Right lobe of liver (tissue), 6 donors: ENCODE measurements at places on chromosomes 7 and 10.

DNA sequence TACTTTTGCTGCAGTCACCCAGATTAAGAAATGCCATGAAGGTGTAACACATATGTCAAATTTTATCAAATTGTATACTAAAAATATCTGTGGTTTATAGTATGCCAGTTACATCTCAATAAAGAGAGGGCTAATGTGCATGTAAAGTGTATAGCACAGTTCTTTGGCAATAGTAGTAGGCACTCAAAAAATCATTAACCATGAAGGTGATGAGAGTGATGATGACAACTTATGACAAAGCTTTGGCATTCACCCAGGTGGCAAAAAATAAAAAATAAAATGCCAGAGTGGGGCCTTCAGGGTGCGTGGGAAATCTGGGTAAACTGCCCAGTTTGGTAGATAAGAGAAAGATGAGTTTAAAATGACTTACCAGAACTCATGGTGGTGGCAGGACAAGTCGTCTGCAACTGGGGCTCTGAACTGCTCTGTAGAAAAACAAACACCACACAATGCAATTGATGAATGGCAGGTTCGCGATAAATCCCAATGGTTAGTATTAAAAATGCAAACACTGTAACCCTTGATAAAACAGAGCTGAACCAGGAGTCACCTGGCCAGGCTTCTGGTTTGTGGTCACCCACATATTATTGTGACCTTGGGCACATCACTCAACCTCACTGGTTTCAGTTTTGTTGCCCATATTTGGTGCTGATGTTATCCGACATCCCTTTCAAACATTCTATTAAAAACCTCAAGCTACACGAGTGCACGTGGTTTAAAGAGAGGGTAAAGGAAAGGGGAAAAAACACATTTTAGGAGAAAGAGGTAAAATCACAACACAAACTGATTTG lies 120.2 kb downstream of the SORBS1 start:
- no peak for DNase-seq
- no peaks in the 10 kb centered on the region for H3K4me1 ChIP-seq
- no peaks in the 10 kb centered on the region for H3K27me3 ChIP-seq
- H3K36me3 ChIP-seq: peaks cover 6% of the 10 kb centered on the region
- no peak overlapping the region for H3K4me3 ChIP-seq

GRCh38 chr7:29892231-29892630 lies 85.9 kb downstream of the WIPF3 start:
- no peak overlapping the region for H3K4me3 ChIP-seq
- DNase-seq: no peak
- H3K27me3 ChIP-seq: no peaks in the 10 kb centered on the region
- H3K36me3 ChIP-seq: no peaks in the 10 kb centered on the region
- no peaks in the 10 kb centered on the region for H3K4me1 ChIP-seq

GRCh38 chr10:34581801-34582532 lies 233.1 kb downstream of the PARD3 start:
- H3K27ac ChIP-seq: no peak overlapping the region
- no peak overlapping the region for H3K4me3 ChIP-seq
- H3K36me3 ChIP-seq: no peaks in the 10 kb centered on the region
- no peak for DNase-seq
- H3K27me3 ChIP-seq: no peaks in the 10 kb centered on the region
- H3K4me1 ChIP-seq: peaks cover 29% of the 10 kb centered on the region

GRCh38 chr10:3828404-3829155 lies 43.6 kb upstream of the KLF6 start:
- no peaks in the 10 kb centered on the region for H3K4me1 ChIP-seq
- no peaks in the 10 kb centered on the region for H3K27me3 ChIP-seq
- peak overlapping the region; percentile 8 for H3K4me3 ChIP-seq
- no peak for DNase-seq
- H3K36me3 ChIP-seq: no peaks in the 10 kb centered on the region

DNA sequence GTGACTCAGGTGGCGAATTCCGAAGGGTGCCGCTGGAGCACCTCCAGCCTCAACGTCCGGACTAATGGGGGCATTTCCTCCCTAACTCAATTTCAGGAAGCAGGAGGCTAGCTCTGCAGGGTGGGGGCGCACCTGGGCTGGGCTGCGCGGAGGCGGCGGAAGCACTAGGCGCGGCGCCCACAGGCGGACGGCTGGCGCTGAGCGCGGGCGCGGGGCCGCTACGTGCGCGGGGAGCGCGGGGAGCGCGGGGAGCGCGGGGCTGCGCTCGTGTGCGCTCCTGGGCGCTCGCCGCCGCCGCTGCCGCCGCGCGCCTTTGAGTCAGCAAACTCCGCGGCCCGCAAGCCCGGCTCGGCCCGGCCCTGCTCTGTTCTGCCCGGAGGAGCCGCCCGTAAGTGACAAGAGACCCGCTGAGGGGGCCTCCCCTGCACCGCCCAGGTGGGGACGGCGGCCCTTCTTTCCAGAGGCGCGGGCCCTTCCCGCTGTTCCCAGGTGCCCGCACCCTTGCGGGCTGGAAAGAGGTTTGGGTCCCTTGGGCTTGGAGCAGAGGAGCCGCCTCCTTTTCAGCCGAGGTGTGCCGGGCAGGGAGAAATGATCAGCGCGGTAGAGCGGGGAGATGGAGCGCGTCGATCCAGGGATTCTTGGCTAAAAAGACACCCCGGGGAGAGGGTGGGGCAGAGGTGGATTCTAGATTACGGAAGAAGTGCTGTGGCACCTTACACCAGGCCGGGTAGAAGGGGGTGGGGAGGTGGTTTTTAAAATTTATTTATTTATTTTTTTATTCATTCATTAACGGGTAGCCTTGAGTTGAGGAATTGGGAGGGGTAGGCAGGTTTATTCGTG lies at the start of gene SNX10:
SNX10 (plus strand) TSS at position 164 of the 840 bp plus-strand sequence. CDS start 54,581 bp downstream, outside the sequence.
- H3K27ac ChIP-seq: peak within 1 kb of the TSS; percentile 75
- no peaks in the 10 kb centered on the region for H3K27me3 ChIP-seq
- DNase-seq: peak; percentile 84
- peak within 1 kb of the TSS; percentile 65 for H3K4me3 ChIP-seq
- no peaks in the 10 kb centered on the region for H3K4me1 ChIP-seq

GRCh38 chr7:106827626-106828025 lies 37.5 kb upstream of the PIK3CG start:
- no peak overlapping the region for H3K27ac ChIP-seq
- DNase-seq: no peak
- H3K4me1 ChIP-seq: no peaks in the 10 kb centered on the region
- no peak overlapping the region for H3K4me3 ChIP-seq

GRCh38 chr7:92647011-92647625 lies 56.9 kb upstream of the FAM133B start:
- H3K27me3 ChIP-seq: no peaks in the 10 kb centered on the region
- H3K4me1 ChIP-seq: no peaks in the 10 kb centered on the region
- no peak overlapping the region for H3K4me3 ChIP-seq
- no peak for DNase-seq
- H3K27ac ChIP-seq: no peak overlapping the region

GRCh38 chr10:30455816-30456215 lies 21.8 kb downstream of the MAP3K8 start:
- H3K27me3 ChIP-seq: no peaks in the 10 kb centered on the region
- H3K4me1 ChIP-seq: no peaks in the 10 kb centered on the region
- no peak for DNase-seq
- H3K27ac ChIP-seq: peak overlapping the region; percentile 4

- no peaks in the 10 kb centered on the region for H3K27me3 ChIP-seq
- no peak for DNase-seq
- no peaks in the 10 kb centered on the region for H3K36me3 ChIP-seq
- H3K4me1 ChIP-seq: peaks cover 2% of the 10 kb centered on the region
Measured at GRCh38 chr7:37028909-37029440, 304.7 kb upstream of the AOAH start.

- H3K36me3 ChIP-seq: no peaks in the 10 kb centered on the region
- no peak overlapping the region for H3K27ac ChIP-seq
- no peak for DNase-seq
Measured at GRCh38 chr10:2963889-2964631, 103.3 kb upstream of the PFKP start.

DNA sequence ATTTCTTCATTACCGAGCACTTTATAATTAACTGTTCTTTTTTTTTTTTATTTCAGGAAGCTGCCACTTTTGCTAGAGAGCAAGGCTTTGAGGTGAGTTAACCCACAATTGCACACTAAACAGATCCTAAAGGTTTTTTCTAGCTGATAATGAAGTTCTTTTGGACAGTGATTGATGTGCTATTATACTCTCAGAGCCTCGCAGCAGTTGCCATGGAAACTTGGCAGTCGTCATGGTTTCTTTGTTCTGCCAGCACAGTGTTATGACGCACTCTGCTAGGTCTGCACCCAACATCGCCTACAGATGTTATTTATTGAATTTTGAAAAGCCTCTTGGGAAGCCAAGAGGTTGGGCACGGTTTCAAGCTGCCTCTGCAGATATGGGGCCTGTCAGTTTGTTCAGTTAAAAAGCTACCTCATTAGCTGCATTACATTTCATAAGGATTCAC lies 237.2 kb upstream of the KAT6B start:
- peak; percentile 86 for DNase-seq
- no peaks in the 10 kb centered on the region for H3K36me3 ChIP-seq
- H3K4me3 ChIP-seq: no peak overlapping the region
- peaks cover 36% of the 10 kb centered on the region for H3K4me1 ChIP-seq
- peak overlapping the region; percentile 86 for H3K27ac ChIP-seq

- H3K27ac ChIP-seq: no peak overlapping the region
- no peaks in the 10 kb centered on the region for H3K36me3 ChIP-seq
- no peak overlapping the region for H3K4me3 ChIP-seq
- H3K4me1 ChIP-seq: no peaks in the 10 kb centered on the region
Measured at GRCh38 chr10:118870467-118871243, 115.9 kb upstream of the CACUL1 start.

DNA sequence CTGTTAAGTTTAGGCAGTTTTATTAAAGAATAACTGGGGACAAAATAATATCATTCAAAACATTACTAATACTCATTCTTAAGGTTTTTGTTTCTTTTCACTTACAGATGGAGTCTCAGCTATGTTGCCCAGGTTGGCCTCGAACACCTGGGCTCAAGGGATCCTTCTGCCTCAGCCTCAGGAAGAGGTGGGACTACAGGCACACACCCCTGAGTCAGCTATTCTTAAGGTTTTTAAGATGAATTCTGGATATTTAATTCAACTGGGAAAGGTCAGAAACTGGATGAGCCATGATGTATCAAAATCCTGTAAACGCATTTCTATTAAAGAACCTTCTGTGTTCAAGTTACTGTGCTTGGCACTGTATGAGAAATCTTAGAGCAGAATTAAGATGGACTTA lies 3.5 kb downstream of the OAT start:
- H3K27me3 ChIP-seq: no peaks in the 10 kb centered on the region
- no peaks in the 10 kb centered on the region for H3K4me1 ChIP-seq
- no peak overlapping the region for H3K27ac ChIP-seq
- DNase-seq: no peak
- H3K36me3 ChIP-seq: no peaks in the 10 kb centered on the region
- no peak overlapping the region for H3K4me3 ChIP-seq

DNA sequence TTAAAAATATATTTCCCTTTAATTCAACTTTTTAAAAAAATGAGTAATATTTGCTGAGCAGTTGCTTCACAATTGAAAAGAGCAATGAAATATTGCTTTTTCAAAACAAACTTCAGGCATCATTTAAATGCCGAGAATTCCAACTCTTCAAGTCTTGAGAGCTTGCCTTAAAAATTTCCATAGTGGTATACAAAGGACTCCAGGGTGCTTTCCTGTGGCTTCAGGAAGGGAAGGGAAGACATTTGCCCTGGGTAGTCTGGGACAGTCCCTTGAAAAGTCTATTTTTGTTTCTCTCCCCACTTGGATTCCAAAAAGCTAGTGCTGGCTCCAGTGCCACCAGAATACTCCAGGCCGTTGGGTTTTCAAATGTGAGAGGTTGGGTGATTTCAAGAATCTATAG lies 71.7 kb downstream of the HYCC1 start:
- H3K4me3 ChIP-seq: no peak overlapping the region
- H3K27me3 ChIP-seq: no peaks in the 10 kb centered on the region

DNA sequence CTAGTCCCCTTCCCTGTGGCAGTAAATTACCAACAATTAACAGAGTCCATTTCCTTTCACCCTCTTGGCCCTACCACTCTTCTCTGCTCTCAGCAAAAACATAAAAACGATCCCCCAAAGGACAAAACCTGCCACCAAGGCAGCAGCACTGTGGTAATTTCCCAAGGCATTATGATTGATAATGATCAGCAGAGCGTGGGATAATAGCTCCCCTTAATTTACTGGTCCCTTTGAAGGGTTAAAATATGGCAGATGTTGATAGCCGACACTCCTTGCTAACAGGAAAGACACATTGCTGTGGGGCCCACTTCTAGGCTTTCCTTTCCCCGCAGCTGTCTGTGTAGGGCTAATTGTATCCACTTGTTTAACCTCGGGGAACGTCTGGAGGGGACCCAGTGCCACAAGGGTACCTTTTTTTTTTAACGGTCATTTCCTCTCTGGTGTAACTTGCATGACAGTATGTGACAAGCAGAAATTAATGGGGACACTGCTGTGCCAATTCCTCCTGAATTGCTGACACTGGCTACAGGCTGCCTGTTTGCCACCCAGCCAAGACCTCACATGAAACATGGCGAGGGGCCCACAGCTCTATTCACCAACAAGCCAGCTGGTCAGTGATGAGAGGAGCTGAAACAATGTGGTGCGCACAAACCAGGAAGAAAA lies 81.3 kb downstream of the CDK6 start:
- no peak overlapping the region for H3K27ac ChIP-seq
- H3K27me3 ChIP-seq: no peaks in the 10 kb centered on the region
- no peak for DNase-seq
- no peak overlapping the region for H3K4me3 ChIP-seq

DNA sequence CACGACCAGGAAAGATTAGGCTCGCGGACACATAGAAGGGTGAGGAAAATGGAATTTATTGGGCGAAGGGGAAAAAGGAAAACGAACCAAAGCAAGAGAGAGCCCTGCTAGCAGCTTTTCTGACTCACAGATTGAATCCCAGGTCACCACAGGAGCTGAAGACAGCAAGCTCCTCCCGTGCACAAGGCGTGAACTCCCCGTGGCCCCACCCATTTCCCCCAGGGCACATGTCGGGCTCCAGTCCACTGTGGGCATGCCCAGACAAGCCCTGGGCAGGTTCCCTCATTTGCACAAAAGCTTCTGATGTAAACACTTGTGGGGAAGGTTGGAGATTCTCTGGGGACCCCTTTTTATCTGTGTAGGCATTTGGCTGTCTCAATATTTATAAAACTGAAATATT lies 582.4 kb downstream of the SUGCT start:
- no peaks in the 10 kb centered on the region for H3K4me1 ChIP-seq
- H3K27ac ChIP-seq: no peak overlapping the region
- H3K27me3 ChIP-seq: no peaks in the 10 kb centered on the region

- H3K4me3 ChIP-seq: no peak overlapping the region
- no peaks in the 10 kb centered on the region for H3K36me3 ChIP-seq
- no peak for DNase-seq
Measured at GRCh38 chr10:107104026-107104652, 60.4 kb downstream of the SORCS1 start.

- no peaks in the 10 kb centered on the region for H3K4me1 ChIP-seq
- H3K36me3 ChIP-seq: no peaks in the 10 kb centered on the region
- no peak overlapping the region for H3K27ac ChIP-seq
Measured at GRCh38 chr10:110457851-110458250, 39.9 kb upstream of the DUSP5 start.
